ENCODE measurements at places on chromosomes 5 and 9. TPM values are rescaled to one million over a fixed set of nuclear protein-coding genes. Genes with fewer than 3 reads are reported as not detected.

Gene SLIT3
- polyA plus RNA-seq: 2.0 TPM

Gene PRDM9
- not detected for polyA plus RNA-seq

Gene TNPO1
- 6.2 TPM for polyA plus RNA-seq

Gene CCNI2
- polyA plus RNA-seq: 0.05 TPM

Gene KCNIP1
- polyA plus RNA-seq: 0.04 TPM

Gene MTMR12
- polyA plus RNA-seq: 8.2 TPM

Gene NSG2
- 0.02 TPM for polyA plus RNA-seq

Gene CCL27
- 0.16 TPM for polyA plus RNA-seq

Gene PCDHAC2
- polyA plus RNA-seq: 0.02 TPM

Gene ATG12
- 15.3 TPM for polyA plus RNA-seq

Gene NNT
- 7.7 TPM for polyA plus RNA-seq

Gene BTNL3
- 0.02 TPM for polyA plus RNA-seq

Gene TMED9
- 146 TPM for polyA plus RNA-seq

Gene OR1J2
- polyA plus RNA-seq: not detected

Gene PCDHA9
- polyA plus RNA-seq: 0.02 TPM

Gene DRD1
- 0.08 TPM for polyA plus RNA-seq

Gene FRRS1L
- 0.20 TPM for polyA plus RNA-seq

Gene TUT7
- polyA plus RNA-seq: 23.5 TPM

Gene PARP8
- polyA plus RNA-seq: 4.5 TPM

Gene MLANA
- polyA plus RNA-seq: not detected

Gene FAF2
- 9.7 TPM for polyA plus RNA-seq

Gene FGD3
- 2.3 TPM for polyA plus RNA-seq

Gene FAM219A
- 4.2 TPM for polyA plus RNA-seq
